ENCODE measurements at places on chromosomes 13 and 19.

DNA sequence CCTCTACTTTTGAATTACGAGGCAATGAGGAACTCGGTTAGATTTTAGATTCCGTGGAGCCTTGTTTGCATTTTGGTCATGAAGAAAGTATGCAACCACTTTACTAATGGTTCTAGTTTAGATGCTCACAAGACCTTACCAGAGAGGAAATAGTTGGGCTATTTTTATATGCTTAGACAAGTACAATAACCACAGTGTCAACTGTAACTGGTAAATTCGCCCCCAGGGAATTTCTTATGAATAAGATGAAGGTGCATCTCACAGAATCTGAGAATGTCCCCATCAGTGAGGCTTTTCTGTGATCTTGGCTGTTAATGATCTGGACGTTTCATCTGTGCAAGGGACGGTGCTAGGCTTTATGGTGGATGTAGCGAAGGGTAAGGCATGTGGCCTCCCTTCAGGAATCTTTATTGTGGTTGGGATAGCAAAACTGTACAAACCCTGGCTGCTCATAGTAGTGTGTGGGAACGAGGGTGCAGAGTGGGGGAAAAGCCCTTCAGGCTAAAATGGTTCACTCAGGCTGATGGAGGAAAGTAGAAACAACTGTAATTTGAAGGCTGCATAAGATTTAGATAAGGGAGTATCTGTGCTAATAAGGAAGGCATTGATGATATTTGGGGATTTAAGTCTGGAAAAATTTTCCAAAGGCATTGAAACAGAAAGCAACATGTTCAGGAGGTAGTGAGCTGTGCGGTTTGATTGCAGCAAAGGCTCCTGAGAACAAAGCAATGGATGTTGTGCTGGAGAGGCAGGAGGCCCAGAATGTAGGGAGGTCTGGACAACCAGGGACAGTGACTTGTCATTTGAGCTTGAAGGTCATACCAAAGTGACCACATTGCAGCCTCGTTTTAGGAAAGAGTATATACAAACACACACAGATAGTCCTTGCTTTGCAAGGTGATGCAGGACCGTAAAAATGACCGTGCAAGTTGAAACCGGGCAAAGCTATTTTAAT lies 28.4 kb downstream of the UBAC2 start:
- DNase-seq, result no peak

- DNase-seq, result no peak
Observed at GRCh38 chr19:50796128-50796633, 6.0 kb downstream of the ACP4 start.

GRCh38 chr13:47215736-47216135 lies 318.9 kb upstream of the HTR2A start:
- no peak for DNase-seq

DNA sequence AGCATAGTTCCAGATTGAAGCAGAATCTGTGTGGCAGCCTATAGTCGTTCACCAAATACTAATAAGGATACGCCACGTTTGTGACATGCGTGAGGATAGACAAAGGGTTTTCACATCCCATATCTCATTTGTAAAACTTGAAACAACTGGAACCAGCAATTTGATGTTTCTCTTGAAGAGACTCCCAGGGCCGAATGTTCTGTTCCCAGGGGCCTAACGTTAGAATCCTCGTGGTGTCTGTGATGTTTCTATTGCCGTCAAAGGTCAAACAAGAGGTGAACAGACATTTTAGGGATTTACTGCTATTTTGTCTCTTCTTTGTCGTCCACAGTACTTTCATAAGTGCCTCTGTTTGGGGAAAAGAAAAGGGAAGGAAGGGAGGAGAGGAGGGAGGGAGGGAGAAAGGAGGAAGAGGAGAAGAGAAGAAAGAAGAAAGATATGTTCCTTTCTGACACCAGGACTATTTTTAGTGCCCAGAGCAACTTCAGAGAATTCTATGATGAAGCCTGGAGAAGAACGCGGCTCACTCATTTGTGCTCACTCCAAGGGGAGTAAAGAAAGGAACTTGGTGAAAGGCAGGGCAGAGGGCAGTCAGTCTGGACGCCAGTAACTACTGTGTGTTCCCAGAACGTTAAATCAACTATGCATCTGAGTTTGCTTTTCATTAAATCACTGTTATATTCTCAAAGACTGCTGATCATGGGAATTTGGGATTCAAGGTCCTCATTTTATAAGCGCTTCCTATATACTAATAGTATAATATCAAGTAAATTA lies 154.5 kb downstream of the DCT start:
- DNase-seq, result no peak

DNA sequence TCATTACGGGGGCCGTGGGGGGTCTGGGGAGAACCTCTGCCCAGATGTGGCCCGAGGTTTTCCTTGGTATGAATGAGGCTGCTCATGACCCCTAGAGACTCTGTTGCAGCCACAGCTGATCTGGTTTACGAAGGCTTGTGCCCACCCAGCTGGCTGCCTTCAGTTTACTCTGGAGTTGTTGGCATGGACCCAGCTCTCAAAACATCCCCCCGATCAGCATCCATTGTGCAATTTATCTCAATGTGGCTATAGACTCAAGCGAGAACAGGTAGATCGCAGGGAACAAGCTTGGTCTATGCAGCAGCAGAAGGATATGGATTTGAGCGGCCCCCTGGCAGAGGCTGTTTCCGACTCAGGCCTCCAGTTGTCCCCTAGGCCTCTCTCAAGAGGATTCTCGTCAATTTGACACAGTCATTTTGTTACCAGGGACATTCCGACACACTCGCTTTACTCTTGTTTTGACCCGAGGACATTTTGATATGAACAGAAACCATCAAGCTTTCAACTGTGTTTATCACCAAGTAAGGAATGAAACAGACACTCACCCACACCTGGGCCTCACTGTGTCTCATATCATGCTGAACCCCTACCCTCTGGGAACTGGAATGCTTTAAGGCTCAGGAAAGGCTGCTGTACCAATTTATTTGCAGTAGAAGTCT lies 161.5 kb downstream of the KATNAL1 start:
- no peak for DNase-seq

GRCh38 chr13:110218581-110219201 lies 88.3 kb downstream of the COL4A1 start:
- no peak for DNase-seq

All from NCI-H1436 treated with DMSO at 0.1 percent for 48 hours (cell line).